HT1080 (cell line): ENCODE measurements at places on chromosomes 3 and 15. TPM values are rescaled to one million over a fixed set of nuclear protein-coding genes. Genes with fewer than 3 reads are reported as not detected.

The GP9 gene
- total RNA-seq: not detected in 2 replicates

The SERPINI1 gene
- total RNA-seq: 2.2 and 5.1 TPM in 2 replicates

The CYP8B1 gene
- total RNA-seq: not detected in 2 replicates

The C15orf62 gene
- 0.16 and 0.27 TPM in 2 replicates for total RNA-seq

The NR2E3 gene
- not detected in 2 replicates for total RNA-seq

The TEX264 gene
- total RNA-seq: 76.6 and 84.8 TPM in 2 replicates

The UBA3 gene
- 55.5 and 55.9 TPM in 2 replicates for total RNA-seq

The NSUN3 gene
- total RNA-seq: 9.7 and 13.3 TPM in 2 replicates

The LRTM1 gene
- total RNA-seq: not detected in 2 replicates

The KLHL6 gene
- total RNA-seq: not detected in 2 replicates

The LNP1 gene
- 5.2 and 6.7 TPM in 2 replicates for total RNA-seq

The LRRFIP2 gene
- 43.7 and 48.7 TPM in 2 replicates for total RNA-seq

The ZMYND10 gene
- total RNA-seq: 1.4 and 2.8 TPM in 2 replicates

The ATXN7 gene
- total RNA-seq: 7.0 and 7.6 TPM in 2 replicates

The IGDCC3 gene
- 0.19 TPM in 1 of 2 replicates, not detected in the other for total RNA-seq

The CLDN11 gene
- 0.23 TPM in 1 of 2 replicates, not detected in the other for total RNA-seq

The AHSG gene
- total RNA-seq: 0.32 TPM in 1 of 2 replicates, not detected in the other

The VPS39 gene
- 13.3 and 17.7 TPM in 2 replicates for total RNA-seq

The NXPE3 gene
- total RNA-seq: 13.6 and 15.7 TPM in 2 replicates

The A4GNT gene
- not detected in 2 replicates for total RNA-seq

The CACNA2D2 gene
- 0.56 TPM in 1 of 2 replicates, not detected in the other for total RNA-seq

The NOX5 gene
- total RNA-seq: 0.03 and 1.1 TPM in 2 replicates

The SPINK8 gene
- not detected in 2 replicates for total RNA-seq

The ROBO2 gene
- total RNA-seq: under 0.01 and 0.17 TPM in 2 replicates

The CAPN3 gene
- 0.68 TPM in 1 of 2 replicates, not detected in the other for total RNA-seq

The DNAH1 gene
- total RNA-seq: 0.10 TPM in 2 replicates

The PPP4R2 gene
- total RNA-seq: 45.4 and 48.0 TPM in 2 replicates

The MAPKBP1 gene
- 19.5 and 20.6 TPM in 2 replicates for total RNA-seq

The GOLGA8S gene
- not detected in 2 replicates for total RNA-seq

The CCPG1 gene
- 12.8 and 14.6 TPM in 2 replicates for total RNA-seq

The SCAMP2 gene
- total RNA-seq: 17.1 and 32.1 TPM in 2 replicates

The CCDC13 gene
- total RNA-seq: not detected in 2 replicates

The COL6A6 gene
- total RNA-seq: not detected in 2 replicates

The C3orf22 gene
- total RNA-seq: not detected in 2 replicates

The TXNRD3 gene
- 8.8 and 10.3 TPM in 2 replicates for total RNA-seq

The LRRC49 gene
- 6.2 and 6.7 TPM in 2 replicates for total RNA-seq

The ERICH6 gene
- not detected in 2 replicates for total RNA-seq
